ENCODE measurements at places on chromosomes 7 and 10.

DNA sequence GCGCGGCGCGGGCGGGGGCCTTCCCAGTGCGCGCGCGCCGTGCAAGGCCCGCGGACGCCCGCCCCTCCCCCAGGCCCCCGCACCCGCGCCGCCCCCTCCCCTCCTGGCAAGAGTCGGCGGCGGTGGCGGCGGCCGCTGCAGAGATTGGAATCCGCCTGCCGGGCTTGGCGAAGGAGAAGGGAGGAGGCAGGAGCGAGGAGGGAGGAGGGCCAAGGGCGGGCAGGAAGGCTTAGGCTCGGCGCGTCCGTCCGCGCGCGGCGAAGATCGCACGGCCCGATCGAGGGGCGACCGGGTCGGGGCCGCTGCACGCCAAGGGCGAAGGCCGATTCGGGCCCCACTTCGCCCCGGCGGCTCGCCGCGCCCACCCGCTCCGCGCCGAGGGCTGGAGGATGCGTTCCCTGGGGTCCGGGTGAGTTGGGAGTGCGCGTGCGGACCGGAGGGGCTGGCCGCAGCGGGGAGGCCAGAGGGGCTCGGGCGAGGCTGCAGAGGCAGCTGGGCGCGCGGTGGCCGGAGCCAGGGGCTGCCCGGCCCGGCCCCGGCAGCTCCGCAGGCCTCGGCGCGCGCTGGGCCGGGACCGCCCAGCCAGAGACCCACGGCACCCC is at the start of gene BMPR1A:
BMPR1A (plus strand) TSS at position 109 of the 602 bp plus-strand sequence. CDS start 119,400 bp downstream, outside the sequence.
- no peak for DNase-seq

DNA sequence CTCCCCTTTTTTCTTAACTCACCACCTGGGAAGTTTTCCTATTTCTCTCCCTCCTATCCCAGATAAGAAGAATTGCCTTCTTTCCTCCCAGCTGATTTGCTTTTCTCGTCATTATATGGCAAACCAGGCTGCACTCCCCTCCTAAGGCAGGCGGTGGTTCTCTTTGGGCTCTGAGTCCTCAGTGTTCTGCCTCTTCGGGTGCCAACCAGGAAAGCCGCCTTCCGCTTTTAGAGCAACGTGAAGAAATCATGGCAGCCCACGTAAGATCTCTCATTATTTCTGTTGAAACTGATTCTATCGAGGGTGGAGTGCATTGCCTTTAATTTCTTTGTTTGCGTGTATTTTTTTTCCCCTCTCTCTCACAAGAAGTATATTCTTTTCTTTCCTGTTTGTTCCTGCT is 141.9 kb downstream of the CUX1 start:
- DNase-seq: no peak

DNA sequence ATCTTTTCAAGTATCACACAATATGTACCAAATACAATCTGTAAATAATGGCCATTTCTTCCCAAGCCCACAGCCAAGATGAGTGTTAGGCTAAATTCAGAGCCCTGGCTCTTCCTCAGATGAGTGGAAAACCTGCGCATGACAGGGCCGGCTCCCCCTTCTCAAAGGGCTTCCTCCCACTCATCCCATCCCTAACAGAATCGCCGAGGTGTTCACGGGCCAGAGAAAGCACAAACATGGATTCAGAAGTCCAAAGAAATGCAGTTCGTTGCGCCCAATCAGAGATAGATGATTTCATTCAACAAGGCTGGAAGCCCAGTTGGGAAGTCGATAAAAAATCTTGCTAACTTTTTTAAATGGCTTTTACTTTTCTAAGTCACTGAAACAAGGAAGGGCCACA is 121.8 kb downstream of the UBE2H start:
- no peak for DNase-seq

- DNase-seq: no peak
Observed at GRCh38 chr10:34814223-34814912, 728 bp downstream of the PARD3 start.

DNA sequence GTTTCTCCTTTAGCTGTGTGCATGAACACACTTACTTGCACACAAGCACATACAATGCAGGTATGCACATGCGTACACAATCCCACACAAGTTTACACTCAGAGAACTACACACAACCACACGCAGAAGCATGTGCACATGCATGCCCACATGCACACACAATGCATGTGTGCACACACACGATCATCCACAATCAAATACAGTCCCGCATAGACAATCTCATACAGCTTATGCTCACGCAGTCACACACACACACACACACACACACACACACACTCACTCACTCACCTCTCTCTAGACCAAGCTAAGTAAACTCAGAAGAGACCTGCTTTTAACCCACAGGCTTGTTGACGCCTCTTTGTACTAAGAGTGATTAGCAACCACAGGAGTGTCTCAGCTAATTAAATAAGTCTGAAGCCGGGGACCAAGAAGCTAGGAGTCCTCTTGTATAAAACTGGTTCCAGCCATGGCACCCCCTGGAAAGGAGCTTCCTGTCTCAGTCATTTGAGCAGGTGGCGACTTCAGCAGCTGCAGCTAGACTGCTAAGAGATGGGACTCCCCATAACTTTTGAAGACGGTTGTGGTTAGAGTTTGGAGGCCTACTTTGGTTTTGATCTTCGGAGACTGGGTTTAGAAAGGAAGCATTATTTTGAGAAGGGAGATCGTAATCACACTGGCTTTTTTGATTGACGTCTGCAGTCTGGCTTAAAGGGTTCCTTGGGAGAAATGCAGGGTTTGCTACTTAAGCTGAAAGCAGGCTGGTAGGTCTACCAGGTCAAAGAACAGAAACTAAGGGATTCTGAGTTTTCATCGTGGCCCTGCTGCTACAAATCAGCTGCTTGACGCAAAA is 82.3 kb upstream of the ADRB1 start:
- peak; percentile 15 for DNase-seq
